ENCODE measurements at places on chromosomes 2 and 18.

- DNase-seq = no peak
Observed at GRCh38 chr18:23260926-23261590, 125.8 kb downstream of the CABLES1 start.

GRCh38 chr18:27599202-27599829 is 414.2 kb upstream of the CHST9 start:
- DNase-seq = peak; percentile 70

GRCh38 chr2:179571252-179571651 is 290.2 kb downstream of the ZNF385B start:
- no peak for DNase-seq

- DNase-seq = no peak
Observed at GRCh38 chr2:46351098-46351749, 54.0 kb downstream of the EPAS1 start.

DNA sequence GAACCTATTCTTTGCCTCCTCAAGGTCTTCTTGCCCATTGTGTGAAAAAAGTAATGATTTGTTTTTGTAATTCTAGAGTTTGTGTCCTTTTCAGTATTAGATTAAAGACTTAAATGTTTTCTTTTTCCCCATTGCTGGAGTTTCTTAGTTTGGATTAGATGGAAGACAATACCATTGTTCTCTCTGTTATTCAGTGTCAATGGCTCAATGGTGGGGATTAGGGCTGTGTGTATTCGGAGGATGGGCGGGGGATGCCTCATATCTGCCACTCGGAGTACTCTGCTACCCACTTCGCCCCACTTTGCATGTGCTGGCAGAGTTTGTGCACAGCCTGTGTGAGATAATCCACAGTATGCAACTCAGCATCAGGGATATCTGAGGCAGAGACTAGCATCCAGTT is 90.1 kb downstream of the KLHL29 start:
- no peak for DNase-seq

GRCh38 chr2:239469106-239469960 is 68.5 kb upstream of the HDAC4 start:
- no peak for DNase-seq

- no peak for DNase-seq
Observed at GRCh38 chr2:147846412-147847081, 1.7 kb downstream of the ACVR2A start.

DNA sequence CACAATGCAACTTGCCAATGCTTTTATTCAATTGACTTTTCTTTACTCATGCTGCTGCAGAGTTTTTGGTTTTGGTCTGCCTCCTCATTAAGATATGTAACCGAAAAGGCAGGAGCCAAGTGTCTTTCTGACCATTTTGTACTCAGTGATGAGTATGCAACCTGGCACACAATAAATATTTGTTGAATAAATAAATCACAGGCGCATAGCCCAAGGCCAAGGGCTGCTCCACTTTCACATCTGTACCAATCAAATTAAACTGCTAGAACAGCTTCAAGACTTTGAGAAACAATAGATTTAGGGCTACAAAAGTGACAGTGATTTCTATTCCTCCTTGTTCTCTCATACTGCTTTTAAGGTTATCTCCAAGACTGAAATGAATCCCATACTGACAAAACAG is 828.2 kb downstream of the RNF144A start:
- no peak for DNase-seq

Measured in Calu3 (cell line).